ENCODE measurements at places on chromosomes 13 and 19. TPM values are rescaled to one million over a fixed set of nuclear protein-coding genes. Genes with fewer than 3 reads are reported as not detected.

- H3K4me1 ChIP-seq = peaks cover 3% of the 10 kb centered on the region
- H3K4me3 ChIP-seq = no peak overlapping the region
- no peaks in the 10 kb centered on the region for H3K27me3 ChIP-seq
- no peaks in the 10 kb centered on the region for H3K36me3 ChIP-seq
- no peak for DNase-seq
Measured at GRCh38 chr13:75661443-75661842, 25.3 kb downstream of the LMO7 start.

- H3K27ac ChIP-seq = no peak overlapping the region
- no peak overlapping the region for H3K4me3 ChIP-seq
- DNase-seq = no peak
- H3K36me3 ChIP-seq = peaks cover 85% of the 10 kb centered on the region
- H3K4me1 ChIP-seq = peaks cover 2% of the 10 kb centered on the region
Measured at GRCh38 chr19:35018379-35018778, 11.9 kb upstream of the SCN1B start.

DNA sequence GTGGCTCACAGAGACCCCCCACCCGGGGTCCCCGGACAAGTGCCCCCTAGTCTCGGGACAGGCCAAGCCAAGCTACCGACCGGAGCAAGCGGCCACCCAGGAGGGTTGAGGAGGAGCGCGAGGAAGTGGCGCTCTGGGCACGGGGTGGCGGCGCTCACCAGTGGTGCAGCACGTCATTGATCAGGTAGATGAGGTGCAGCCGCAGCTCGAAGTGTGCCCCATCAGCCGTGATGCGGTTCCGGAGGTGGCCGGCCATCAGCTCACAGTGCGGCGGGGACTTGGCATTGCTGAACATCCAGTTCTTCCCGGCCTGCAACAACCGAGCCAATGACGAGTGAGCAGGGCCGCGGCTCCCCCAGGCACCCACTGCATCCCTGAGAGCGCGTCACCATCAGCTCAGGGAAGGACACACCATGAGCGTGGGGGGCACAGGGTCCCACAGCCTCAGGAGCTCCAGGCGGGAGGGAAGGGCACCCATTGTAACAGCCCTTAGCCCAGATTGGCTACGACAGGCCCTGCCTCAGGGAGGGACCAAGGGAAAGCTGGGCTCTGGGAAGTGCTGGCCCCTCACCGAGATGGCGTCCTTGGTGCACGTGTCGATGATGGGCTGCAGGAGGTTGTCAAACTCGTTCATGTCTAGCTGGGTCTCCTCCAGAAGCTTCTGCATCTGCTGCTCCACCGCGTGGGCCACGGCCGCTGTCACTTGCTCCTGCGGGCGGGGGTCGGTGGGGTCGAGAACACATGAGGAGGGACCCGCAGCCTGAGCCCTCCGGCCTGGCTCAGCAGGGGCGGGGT, 9.6 kb downstream of the CHERP start:
- DNase-seq = no peak
- no peak overlapping the region for H3K4me3 ChIP-seq
- H3K36me3 ChIP-seq = peaks cover 95% of the 10 kb centered on the region
- no peaks in the 10 kb centered on the region for H3K27me3 ChIP-seq
- H3K4me1 ChIP-seq = no peaks in the 10 kb centered on the region

Gene ZNF541
- total RNA-seq = not detected

DNA sequence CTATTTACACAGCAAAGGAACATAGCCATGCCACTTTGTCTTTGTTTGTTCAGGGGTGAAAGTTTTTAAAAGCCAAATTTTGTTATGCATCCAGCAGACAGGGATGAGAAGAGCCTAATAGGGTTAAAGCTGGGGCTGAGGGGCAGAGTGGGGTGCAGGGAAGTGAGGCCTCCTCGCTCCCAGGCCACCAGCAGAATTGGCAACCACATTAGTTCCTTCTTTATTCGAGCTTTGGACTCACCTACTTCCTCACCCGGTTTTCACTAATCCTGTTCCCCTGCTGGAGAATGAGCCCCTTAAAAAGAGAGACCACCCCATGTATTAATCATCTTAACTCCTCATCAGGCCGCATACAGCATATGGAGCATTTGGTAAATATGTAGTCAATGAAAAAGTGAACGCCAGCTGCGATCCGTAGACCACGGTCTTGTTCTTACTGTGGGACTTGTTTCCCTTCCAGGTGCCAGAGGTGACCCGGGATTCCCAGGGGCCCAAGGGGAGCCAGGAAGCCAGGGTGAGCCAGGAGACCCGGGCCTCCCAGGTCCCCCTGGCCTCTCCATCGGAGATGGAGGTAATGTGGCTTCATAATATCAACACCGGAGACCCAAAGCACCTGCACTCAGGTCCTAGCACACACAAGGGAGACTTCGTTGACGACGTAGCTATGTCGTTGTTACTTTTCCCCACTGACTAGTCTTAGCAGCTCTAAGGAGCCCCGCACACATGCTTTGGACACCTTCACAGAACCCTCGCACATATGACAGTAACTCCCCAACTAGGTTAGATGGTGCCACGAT, 112.1 kb downstream of the RAB20 start:
- no peak overlapping the region for H3K4me3 ChIP-seq
- H3K27me3 ChIP-seq = no peaks in the 10 kb centered on the region
- H3K27ac ChIP-seq = peak overlapping the region; percentile 18
- DNase-seq = no peak
- H3K4me1 ChIP-seq = no peaks in the 10 kb centered on the region
- peaks cover 71% of the 10 kb centered on the region for H3K36me3 ChIP-seq

Gene SLC8A2
- not detected for total RNA-seq

Gene COL5A3
- total RNA-seq = 11.1 TPM

DNA sequence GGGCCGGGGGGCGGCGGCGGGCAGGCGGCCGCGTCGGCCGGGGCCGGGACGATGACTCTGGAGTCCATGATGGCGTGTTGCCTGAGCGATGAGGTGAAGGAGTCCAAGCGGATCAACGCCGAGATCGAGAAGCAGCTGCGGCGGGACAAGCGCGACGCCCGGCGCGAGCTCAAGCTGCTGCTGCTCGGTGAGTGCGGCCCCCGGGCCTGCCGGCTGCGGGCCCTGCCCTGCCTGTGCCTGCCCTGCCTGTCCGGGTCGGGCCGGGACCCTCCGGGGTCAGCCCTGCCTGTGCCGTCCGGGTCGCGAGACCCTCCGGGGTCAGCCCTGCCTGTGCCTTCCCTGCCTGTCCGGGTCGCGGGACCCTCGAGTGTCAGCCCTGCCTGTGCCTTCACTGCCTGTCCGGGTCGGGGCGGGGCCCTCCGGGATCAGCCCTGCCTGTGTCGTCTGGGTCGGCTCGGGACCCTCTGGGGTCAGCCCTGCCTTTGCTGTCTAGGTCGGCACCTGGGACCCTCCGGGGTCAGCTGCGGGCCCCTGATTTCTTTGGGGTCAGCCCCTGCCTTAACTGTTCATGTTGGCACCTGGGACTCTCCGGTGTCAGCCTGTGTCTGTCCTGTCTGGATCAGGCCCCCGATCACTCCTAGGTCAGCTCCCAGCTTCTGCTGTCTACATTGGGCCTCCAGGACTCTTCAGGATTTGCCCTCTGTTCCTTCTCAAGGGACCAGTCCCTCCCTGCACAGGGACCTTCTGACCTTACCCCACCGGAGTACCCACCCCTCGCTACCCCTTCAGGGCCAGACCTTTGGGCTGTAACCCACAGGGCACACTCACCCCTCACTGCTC, 659 bp downstream of the GNA11 start:
- H3K4me1 ChIP-seq = peaks cover 47% of the 10 kb centered on the region
- no peaks in the 10 kb centered on the region for H3K27me3 ChIP-seq
- no peak overlapping the region for H3K27ac ChIP-seq
- DNase-seq = no peak
- H3K36me3 ChIP-seq = no peaks in the 10 kb centered on the region
- peak overlapping the region; percentile 91 for H3K4me3 ChIP-seq

Gene DLL3
- not detected for total RNA-seq

- no peaks in the 10 kb centered on the region for H3K27me3 ChIP-seq
- H3K36me3 ChIP-seq = peaks cover 14% of the 10 kb centered on the region
- H3K27ac ChIP-seq = no peak overlapping the region
- DNase-seq = no peak
- H3K4me3 ChIP-seq = no peak overlapping the region
- no peaks in the 10 kb centered on the region for H3K4me1 ChIP-seq
Measured at GRCh38 chr19:2811221-2811722, 8.4 kb upstream of the ZNF554 start.

DNA sequence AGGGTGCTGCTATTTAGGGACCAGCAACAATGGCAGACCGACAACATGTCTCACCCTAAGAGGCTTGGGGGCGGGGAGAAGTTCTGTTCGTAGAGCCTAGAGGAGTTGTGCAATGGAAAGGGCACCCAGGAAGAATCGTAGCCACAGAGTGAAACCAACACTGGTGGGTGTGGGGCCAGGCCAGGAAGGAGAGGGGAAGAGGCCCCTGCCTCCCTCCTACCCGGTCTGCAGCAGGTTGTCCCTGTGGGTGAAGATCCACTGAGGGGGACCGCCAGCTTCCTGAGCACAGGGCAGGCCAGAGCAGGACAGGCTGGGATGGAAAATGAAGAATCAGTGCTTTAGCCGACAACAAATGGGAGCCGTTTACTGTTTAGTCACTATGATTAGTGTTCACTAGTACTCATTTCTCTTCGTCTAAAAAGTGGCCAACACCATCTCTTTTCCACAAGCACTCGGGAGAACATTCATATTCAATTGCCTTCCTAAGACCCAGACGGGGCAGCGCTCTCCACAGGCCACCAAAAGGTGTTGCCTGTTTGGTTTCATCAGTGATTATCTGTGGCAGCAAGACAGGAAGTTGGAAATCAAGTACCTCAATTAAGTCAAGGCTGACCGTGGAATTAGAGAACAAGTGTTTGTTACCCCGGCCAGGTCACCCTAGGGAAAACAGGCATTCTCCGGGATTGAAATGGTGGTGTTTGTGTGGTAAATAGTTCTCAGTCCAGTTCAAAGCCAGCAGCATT, 1.1 kb upstream of the ATP11A start:
- H3K4me3 ChIP-seq = peak overlapping the region; percentile 95
- H3K4me1 ChIP-seq = peaks cover 23% of the 10 kb centered on the region
- no peak for DNase-seq
- H3K27ac ChIP-seq = peak overlapping the region; percentile 64
- no peaks in the 10 kb centered on the region for H3K27me3 ChIP-seq

DNA sequence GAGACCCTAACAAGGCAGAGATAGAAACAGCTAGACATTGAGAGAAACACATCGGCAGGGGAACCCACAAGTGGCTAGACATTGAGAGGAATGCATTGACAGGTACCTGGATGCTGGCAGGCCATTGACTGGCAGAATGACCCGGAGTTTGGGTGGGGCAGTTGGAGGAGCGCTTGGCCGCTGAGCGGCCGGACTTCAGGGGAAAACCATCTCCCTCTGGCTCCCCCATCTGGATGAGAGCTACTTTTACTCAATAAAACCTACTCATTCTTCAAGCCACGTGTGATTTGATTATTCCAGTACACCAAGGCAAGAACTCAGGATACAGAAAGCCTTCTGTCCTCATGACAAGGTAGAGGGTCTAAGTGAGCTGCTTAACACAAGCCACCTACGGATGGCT, 473.4 kb downstream of the SLITRK5 start:
- H3K27ac ChIP-seq = no peak overlapping the region
- H3K4me3 ChIP-seq = no peak overlapping the region
- H3K4me1 ChIP-seq = no peaks in the 10 kb centered on the region
- no peak for DNase-seq

GRCh38 chr13:86579662-86580061, 780.4 kb upstream of the SLITRK6 start:
- no peaks in the 10 kb centered on the region for H3K36me3 ChIP-seq
- no peak for DNase-seq
- H3K27me3 ChIP-seq = no peaks in the 10 kb centered on the region
- H3K4me3 ChIP-seq = no peak overlapping the region
- no peak overlapping the region for H3K27ac ChIP-seq

Gene NLRP4
- total RNA-seq = not detected

All from thoracic aorta (tissue), 2 donors.